T-helper 22 cell (primary cell): ENCODE measurements at places on chromosomes 11 and 22.

DNA sequence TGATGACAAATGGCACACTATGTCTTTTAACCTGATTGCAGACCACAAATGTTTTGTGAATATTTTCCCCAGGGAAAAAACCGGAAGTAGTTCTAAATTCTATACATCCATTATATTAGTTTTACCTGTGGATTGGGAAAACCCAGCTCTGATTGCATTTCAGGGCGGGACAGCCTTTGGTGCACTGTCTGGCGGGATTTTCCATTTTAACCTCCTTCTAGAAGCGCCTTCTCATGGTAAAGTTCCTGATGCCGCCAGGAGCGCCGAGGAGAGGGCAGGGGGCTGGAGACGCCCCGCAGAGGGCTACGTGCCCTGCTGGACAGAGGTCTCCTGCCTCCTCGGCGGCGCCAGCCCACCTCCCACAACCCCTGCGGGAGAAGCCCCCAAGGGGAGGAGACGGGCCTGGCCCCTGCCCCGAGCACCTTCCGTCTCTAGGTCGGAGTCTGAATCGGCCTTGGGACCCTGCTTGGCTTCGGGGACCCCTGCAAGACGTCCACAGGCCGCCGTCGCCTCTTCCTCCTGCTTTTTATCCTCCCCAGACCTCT is 1.2 kb upstream of the P2RX6 start:
- DNase-seq: no peak

GRCh38 chr11:128881221-128881620 is 9.9 kb upstream of the KCNJ5 start:
- DNase-seq: no peak

DNA sequence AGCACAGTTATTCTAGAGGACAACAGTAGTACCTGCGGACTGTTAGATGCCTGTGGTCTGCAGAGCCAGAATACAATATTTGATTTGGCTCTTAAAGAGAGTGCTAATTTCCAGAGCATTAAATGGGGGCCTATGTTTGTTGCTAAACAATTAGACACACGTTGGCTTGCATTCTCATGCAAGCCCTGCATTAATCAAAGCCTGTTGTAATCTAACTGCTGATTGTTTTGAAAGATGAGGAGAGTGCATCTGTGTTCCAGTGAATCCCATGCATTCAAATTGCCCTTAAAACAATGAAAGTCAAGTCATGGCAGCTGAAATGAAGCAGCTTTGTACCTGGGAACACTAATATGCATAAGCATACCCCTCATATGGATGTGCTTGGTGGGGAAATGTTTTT is 419.4 kb downstream of the DYNC2H1 start:
- no peak for DNase-seq

DNA sequence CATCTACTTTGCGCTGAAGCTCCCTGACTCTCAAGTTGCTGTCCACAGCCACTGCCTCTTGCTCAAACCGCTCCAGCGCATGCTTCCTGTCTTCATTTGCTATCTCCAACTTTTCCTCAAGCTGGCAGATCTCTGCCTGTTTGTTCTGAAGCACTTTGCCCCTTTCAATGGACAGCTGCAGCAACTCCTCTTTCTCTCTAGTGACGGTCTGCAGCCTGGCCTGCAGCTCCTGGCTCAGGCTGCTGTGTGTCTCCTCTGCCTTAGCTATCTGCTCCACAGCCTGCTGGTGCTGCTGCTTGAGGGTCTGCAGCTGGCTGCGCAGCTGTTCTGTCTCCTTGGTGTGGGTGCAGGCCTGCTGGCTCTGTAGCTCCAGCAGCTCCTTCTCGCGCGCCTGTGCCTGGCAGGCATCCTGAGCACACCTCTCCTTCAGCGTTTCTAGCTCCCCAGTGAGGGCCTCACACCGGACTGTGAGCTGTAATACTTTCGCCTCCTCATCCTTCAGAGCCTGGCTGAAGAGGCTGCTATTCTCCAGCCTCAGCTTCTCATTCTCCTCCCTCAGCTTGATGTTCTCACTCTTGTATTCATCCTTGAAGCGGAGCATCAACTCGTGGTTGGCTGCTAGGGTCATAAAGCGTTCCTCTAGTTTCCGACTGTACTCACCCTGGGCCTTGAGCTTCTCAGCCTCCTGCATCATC is 723 bp downstream of the CCDC89 start:
- DNase-seq: no peak

DNA sequence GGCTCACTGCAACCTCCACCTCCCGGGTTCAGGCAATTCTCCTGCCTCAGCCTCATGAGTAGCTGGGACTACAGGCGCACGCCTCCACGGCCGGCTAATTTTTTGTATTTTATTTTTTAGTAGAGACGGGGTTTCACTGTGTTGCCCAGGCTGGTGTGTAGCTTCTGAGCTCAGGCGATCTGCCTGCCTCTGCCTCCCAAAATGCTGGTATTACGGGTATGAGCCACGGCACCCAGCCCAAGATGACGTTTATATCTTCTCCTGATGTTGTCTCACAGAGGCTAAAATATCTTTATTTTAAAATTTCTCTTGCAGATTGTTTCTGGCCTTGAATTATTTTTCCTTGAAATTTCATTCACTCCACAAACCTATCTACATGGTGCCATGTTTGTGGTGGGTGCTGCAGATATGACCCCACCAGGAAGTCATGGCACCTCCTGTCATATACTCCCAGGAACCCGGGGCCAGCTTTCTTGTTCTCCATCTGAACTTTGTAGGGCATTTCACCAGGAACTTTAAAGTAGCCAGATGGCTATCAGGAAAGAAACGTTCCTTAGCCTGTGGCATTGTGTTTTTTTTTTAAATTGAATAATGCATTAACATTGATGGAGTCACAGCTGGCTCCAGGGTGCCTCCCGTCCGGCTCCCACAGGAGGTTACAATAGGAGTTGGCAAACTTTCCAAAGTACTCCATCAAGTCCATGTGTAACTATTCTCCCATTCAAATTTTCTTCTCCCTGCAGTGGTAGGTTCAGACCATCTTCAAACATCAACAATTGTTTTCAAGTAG is 42.0 kb upstream of the LIPT2 start:
- DNase-seq: no peak

DNA sequence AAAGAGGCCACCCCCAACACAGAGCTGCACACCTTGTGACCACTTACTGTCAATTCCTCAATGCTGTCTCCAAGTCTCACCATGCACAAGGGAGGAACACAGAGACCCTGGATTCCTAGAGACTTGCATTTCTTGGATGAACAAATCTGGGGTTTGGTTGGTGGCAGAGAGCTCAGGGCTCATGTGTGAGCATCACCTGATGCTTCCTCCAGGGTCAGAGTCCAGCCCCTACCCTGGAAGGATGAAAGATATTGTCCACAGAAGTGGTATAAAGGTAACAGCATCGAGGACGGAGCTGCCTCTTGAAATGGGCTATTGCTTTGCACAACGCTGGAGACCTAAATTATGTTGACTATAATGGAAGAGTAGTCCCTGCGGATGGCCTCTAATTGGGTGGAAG is 36.0 kb downstream of the GGTLC2 start:
- no peak for DNase-seq

GRCh38 chr11:134124660-134125451 is 56.0 kb downstream of the JAM3 start:
- DNase-seq: no peak

DNA sequence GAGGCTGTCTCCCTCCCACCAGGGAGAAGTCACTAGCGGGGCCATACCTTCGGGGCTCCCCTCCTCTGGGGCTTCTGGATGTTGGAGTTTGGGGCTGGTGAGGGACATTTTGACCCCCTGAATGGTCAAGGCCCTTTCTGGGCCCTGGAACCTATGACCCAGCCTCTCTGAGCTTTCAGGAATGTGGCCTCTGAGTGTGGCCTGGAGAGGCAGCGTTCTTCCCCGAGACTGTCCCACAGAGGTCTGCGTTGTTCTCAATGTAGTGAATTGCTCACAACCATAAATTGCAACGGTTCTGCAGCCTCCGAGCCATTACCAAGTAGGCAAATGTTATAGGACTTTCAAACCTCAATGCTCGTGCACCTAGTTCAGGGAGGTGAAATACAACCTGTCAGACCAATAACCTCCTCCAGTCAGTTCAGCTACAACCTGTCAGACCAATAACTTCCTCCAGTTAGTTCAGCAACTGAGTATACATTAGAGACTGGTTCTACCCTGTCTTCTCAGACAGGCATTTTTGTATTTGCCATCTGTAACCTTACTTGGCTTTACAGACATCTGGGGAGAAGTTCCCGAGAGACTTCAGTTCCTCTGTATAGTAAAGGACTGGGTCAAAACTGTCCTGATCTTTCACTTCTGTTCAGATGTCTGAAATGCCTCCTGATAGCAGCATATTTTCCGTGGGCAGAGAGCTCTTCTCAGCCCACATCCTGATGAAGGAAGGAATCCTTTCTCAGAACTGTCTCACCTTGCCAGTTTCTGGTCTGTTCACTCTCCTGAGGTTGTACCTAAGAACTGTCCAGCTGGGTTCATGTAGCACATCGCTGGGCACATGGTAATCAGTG is 34.2 kb downstream of the MICAL2 start:
- DNase-seq: no peak

DNA sequence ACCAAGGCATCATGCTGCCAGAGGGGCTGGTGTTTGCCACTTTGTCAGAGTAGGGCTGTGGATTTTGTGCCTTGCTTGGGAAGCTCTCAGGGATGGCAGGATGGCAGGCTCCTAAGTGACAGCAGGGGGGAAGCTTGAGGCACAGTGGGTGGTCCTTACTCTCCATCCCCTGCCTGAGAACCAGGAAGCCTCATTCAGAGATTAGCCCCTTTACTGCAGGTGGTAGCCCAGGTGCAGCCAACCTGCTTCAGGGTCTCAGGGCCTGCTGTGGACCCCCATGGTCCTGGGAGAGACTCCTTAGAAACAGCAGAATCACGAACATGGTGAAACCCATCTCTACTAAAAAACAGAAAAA is 8.9 kb upstream of the ST3GAL4 start:
- no peak for DNase-seq

GRCh38 chr11:37504060-37504611 is 906.1 kb upstream of the RAG2 start:
- DNase-seq: no peak

- no peak for DNase-seq
Measured at GRCh38 chr11:33935461-33936456, 43.9 kb upstream of the LMO2 start.

- DNase-seq: no peak
Measured at GRCh38 chr11:47338396-47339241, 13.9 kb downstream of the MYBPC3 start.

- no peak for DNase-seq
Measured at GRCh38 chr11:47468598-47469214, 19.8 kb upstream of the RAPSN start.

DNA sequence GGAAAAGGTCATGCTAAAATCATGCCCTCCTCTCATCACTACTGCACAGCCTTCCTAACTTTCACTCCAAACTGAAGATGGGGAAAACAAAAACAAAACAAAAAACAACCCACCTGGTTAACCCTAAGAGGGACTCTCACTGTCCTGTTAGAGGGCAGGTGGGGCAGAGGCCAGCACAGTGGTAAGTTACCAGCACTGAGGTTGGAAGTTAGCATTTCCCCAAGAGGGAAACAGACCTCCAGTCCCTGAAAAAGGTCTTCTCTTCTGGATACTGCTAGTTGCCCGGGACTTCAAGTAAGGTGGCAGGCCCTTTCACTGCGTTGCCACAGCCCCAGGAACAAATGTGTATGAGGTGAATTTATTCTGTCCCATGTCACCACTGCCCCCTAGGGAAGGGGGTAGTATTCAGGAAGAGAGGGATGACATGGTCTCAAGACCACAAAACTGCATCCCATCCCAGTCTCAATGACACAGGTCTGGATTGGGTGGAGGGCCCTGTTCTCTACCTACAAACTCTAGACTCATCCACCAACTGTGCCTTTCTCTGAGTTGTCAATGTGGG is 792 bp upstream of the ADAMTS8 start:
- DNase-seq: no peak

DNA sequence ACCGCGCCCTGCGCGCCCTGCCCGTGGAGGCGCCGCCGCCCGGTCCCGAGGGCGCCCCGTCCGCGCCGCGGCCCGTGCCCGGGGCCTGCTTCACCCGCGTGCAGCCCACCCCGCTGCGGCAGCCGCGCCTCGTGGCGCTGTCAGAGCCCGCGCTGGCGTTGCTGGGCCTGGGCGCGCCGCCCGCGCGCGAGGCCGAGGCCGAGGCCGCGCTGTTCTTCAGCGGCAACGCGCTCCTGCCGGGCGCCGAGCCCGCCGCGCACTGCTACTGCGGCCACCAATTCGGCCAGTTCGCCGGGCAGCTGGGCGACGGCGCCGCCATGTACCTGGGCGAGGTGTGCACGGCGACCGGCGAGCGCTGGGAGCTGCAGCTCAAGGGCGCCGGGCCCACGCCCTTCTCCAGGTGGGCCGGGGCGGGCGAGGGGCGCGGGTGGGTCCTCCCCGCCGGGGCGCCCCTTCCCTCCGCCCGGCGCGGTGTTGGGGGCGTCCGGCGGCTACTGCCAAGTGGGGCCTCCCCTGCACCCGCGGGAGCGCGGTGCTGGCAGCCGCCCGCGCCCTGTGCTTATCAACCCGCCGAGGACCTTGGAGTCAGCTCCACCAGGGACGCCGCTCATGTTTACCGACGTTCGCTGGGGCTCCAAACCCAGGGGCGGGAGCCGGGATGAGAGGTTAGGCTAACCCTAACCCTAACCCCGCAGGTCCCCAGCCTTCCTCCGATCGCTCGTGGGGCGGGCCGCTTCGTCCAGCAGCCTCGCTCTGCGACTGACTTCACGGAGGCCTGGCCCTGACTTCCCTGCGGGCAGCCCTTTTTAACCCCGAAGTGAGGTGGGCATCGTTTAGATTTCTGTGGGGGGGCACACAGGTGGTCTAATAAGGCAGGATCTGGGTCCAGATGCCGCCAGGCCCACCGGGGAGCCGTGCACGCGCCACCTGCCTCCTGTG is 649 bp downstream of the SELENOO start:
- DNase-seq: no peak

DNA sequence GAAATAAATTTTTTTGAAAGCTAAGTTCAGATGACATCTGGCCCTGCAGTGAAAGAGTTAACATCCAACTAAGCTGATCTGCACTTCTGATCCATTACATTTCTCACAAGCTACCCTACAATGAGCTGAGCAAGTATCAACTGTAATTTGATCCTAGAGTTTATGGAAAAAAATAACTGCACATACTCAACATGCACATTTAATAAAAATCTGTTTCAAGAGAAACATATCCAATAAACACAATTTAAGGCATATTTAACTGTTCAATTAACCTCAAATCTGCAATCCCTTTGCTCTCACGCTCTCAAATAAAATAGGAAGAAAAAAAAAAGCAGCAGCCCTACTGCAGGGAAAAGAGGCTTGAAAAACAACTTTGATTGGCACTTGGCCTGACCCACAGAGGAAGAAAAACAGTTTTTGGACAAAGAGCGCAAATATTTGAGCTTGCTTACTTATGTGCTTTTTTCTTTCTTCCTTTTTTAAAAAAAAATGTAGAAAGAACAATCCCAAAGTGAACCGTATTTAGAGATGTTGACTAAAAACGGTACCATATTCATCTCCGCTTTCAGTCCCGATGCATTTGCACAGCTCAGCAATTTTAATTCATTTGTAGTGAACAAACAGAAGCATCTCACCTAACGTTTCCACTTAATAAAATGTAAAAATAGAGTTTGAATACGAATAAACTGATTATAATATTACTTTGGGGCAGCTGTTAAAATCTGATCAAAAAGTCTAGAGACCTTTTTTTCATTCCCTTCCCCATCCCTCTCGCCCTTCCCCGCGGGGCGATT is 1.6 kb downstream of the SESN3 start:
- DNase-seq: no peak

- DNase-seq: no peak
Measured at GRCh38 chr11:111310723-111311122, 12.4 kb downstream of the POU2AF3 start.

GRCh38 chr11:9703280-9703679 is 39.4 kb downstream of the SWAP70 start:
- DNase-seq: no peak

GRCh38 chr11:94593030-94593429 is 25.9 kb downstream of the PIWIL4 start:
- no peak for DNase-seq

GRCh38 chr11:61752925-61753521 is 587 bp downstream of the MYRF start:
- no peak for DNase-seq
